ENCODE measurements at places on chromosomes 3 and 15. TPM values are rescaled to one million over a fixed set of nuclear protein-coding genes. Genes with fewer than 3 reads are reported as not detected.

DNA sequence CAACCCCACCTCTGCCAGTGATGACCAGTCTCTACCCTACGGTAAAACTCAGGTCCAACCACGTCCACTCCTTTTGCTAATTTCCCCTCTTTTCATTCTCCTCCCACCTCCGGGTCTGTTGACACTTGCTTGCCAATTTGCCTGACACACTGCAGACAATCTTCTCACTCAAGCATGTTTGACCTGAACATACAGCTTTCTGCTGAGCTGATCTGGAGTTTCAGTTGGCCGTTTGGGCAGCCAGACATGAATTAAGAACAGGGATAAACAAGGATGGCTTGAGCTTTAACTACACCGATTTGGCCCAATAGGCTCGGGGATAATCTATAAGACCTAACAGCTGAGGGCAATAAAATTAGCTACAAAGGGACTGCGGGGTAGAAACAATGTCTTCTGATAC is 758.6 kb upstream of the CFAP20DC start:
- no peak for DNase-seq

DNA sequence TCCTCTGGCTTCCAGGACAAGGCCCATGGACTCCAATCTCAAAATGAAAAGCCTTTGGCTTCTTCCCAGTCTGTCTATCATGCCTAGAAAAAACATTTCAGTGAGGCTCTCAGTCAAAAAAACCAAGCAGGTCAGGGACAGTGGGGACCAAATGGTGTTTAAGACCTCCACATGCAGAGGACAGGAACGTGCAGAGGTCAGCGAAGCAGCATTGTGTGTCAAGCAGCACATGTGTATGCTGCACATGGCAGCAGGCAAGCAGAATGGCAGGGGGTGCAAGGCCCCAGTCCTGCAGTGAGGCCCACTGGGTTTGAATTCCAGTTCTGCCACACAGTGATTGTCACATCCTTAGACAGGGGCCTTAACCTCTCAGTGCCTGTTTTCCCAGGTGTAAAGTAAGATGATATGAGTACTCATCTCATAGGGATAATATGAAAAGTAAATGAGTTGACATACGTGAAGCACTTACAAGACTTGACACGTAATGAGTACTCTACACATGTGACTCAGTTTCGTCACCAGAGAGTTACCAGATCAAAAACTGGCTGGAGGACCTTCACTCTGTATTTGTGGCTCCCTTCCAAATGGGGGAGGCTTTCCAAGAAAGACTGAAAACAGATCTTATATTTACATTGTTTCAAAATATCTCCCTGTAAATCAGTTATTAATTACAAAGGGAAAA is 11.2 kb downstream of the STIMATE start:
- DNase-seq, result no peak

DNA sequence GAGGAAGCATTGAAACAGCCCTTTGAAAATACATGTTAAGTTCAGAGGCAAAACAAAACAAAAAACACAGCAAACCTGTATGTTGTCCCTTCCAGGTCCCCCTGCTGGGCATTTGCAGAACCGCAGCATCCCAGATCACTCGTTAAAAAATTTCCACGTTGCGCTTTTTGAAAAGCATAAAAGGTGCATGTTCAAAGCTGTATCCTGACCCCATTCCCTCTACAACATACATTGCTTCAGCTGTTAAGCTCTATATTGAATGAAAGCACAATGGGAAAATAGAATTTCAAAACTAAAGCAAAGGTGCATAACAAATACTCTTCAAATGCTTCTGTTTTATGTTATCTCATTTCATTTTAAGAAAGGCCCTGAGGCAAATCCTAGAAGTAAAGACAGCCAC is 328.3 kb downstream of the THSD4 start:
- DNase-seq, result no peak

DNA sequence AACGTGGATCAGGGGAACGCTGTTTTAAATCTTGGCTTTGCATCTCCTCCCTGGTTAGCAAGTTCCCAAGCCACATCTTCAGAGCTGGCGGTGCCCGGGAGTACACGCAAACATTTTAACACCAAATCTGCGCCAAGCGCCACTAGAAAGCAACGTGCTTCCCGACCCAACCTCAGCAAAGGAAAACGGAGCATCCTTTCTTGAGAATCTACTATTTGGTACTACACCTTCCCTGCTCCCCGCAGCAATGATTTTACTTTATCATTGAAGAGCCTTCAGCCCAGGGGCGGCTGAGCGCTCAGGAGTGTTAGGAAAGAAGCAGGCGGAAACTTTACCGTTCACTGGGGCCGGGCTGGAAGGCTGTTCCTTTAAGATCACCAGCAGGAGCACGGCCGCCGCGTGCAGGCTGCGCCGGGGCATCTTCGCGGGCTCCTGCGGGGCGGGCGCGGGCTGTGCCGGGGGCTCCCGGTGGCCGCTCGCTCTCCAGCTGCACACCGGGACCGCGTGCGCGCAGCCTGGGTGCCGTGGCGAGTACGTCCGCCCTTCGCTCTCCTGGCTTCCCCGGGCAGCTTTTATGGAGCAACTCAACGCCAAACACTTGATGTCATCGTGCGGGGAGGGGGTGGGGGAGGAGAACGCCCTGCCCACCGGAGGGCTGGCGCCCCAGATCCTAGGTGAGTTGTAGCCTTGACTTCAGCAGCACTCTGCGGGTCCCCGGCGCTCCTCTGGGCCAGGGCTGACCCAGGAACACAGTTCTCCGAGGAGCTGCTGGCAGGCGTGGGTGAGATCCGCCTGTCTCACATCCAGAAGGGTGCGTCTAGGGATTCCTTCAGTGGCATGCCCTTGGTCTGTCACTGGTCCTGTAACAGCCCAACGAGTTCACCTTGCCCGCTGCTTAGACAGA is at the start of gene CA12:
CA12 (minus strand) TSS at position 546 of the 904 bp plus-strand sequence; CDS start at position 420, 126 bp downstream.
- no peak for DNase-seq

DNA sequence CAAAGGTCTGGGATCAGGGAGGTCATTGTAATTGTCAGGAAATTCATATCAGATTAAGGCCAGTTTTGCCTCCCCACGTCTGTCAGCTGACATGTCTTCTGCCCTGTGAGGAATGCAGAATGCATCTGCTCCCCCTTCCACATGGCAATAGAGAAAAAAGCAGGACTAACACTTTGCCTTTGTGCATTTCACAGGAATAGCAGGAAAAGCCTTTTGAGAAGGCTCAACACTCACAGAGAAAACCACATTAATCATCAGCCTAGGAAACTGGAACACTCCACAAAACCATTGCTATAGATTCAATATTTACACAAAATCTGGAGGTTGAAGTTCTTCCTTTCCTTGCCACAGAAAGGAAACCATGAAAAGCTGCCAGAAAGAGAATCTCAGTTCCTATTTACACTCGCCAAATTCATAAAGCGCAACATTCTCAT is 165.2 kb upstream of the HES1 start:
- no peak for DNase-seq

DNA sequence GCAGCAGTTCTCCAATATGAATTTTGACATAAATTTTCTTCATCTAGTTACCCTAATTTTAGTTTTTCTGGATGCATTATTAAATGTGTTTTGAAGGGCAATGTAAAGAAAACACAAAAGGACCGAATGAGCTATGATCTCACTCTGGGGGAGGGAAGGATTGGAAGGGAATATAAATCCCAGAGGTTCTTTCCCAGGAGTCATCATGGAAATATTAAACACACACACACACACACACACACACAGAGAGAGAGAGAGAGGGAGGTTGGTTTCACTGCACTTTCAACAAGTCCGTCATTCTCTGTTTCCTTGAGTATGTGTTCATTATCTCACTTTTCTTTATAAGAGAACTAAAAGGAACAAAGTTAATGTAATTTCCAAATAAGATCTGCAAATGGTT is 70.7 kb upstream of the DCBLD2 start:
- DNase-seq, result no peak

- no peak for DNase-seq
Measured at GRCh38 chr3:65758876-65759598, 279.7 kb downstream of the MAGI1 start.

GRCh38 chr3:28595372-28595771 is 246.7 kb upstream of the AZI2 start:
- DNase-seq, result no peak

- no peak for DNase-seq
Measured at GRCh38 chr3:73070675-73071575, 9.5 kb downstream of the EBLN2 start.

DNA sequence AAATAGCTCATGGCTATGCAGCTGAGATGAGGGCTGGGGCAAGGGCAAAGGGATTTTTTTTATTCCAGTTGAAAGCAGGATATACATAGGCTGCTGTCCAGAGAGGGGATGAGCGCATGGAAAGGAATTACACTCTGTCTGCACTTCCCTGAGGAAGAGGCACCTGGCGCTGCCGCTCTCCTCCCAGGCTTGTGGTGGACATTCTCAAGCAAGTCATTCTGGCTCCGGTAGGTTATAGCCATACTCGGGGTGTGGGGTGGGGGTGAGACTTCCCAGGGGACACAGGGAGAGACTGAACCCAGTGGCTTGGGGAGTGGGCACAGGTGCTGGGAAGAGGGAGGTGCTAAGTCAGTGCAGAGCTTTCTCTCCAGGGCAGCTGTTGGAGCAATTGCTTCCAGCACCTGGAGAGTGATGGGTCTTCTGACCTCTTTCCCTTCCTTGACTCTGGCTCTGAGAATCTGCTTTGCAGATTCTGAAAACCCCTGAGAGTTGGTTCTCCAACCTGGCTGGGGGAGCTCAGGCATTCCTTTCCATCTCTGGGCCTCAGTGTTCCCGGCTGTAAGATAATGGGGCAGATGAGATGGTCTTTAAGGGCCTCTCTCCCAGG is 24.3 kb downstream of the CYP8B1 start:
- no peak for DNase-seq

DNA sequence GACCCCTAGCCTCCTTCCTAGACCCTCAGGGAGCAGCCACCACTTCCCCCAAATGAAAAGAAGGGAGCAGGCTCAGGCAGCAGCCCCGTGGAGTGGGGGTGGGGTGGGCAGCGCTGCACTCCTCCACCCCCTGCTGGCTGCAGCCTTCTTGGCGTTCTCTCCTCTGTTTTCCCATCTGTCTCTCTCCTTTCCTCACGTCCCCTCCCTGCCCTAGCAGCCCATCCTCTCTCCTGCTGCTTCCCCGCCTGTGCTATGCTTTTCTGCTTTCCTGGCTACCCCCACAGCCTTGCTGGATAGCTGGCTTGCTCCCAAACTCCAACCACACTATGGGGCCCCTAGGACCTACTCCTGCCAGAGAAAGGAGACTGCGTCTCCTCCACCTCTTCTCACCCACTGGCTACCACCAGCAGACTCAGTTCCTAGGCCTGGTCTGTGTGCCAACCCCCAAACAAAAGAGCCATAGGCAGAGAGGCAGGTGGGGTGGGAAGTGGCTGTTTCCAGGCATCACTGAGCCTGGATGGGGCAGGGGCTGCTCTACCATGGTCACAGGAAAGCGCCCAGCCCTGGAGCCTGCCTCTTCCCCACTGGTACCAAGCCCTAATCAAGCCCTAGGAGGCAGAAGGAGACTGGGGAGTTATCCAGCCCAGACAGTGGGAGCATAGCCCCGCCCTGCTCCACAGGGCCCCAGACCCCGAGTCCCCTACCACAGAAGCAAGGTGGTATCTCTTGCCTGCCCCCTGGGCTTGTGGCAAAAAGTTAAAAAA is 3.4 kb upstream of the DISP2 start:
- no peak for DNase-seq

Gene LTK
- polyA plus RNA-seq, result 2.4 TPM

Gene GRAMD2A
- polyA plus RNA-seq, result 8.0 TPM

Gene SPTBN5
- 2.6 TPM for polyA plus RNA-seq

All from right renal pelvis (tissue), 4 donors.